ENCODE measurements at places on chromosomes 1 and 21.

- H3K27me3 ChIP-seq: peaks cover 38% of the 10 kb centered on the region
- no peak within 1 kb of the TSS for H3K27ac ChIP-seq
- no peaks in the 10 kb centered on the region for H3K4me1 ChIP-seq
- no peak within 1 kb of the TSS for H3K4me3 ChIP-seq
- no peak for DNase-seq
- no peaks in the 10 kb centered on the region for H3K36me3 ChIP-seq
Observed at GRCh38 chr1:152806576-152806975, at the start of gene LCE1C. LCE1C (minus strand) TSS chr1:152806651; CDS start chr1:152805478, 1,173 bp downstream.

- H3K36me3 ChIP-seq: peaks cover 11% of the 10 kb centered on the region
- H3K4me1 ChIP-seq: no peaks in the 10 kb centered on the region
- H3K27ac ChIP-seq: no peak overlapping the region
- H3K4me3 ChIP-seq: no peak overlapping the region
- no peaks in the 10 kb centered on the region for H3K27me3 ChIP-seq
- no peak for DNase-seq
Observed at GRCh38 chr1:86382878-86383277, 13.2 kb downstream of the ODF2L start.

GRCh38 chr21:45069085-45069484, 5.3 kb upstream of the ADARB1 start:
- H3K4me3 ChIP-seq: no peak overlapping the region
- DNase-seq: no peak
- H3K27me3 ChIP-seq: no peaks in the 10 kb centered on the region
- H3K27ac ChIP-seq: no peak overlapping the region

DNA sequence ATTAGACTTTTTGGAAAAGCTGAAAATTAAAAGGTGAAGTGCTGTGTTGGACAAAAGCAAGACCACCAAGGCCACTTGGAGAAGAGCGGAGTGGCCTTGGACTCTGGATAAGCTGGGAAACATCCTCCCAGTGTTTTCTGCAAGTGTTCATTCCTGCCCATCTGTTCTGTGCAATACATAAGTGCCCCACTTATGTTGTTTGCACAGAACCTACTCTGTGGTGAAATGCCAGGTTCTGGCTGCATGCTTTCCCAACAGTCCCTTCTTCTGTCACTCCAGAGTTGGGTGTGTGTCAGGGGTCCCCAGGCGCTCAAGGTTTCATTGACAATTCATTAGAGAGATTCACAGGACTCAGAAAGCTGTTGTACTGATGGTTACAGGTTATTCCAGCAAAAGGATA, 30.3 kb downstream of the NHLH2 start:
- no peaks in the 10 kb centered on the region for H3K4me1 ChIP-seq
- H3K27ac ChIP-seq: no peak overlapping the region
- no peaks in the 10 kb centered on the region for H3K36me3 ChIP-seq
- H3K4me3 ChIP-seq: no peak overlapping the region
- no peak for DNase-seq

DNA sequence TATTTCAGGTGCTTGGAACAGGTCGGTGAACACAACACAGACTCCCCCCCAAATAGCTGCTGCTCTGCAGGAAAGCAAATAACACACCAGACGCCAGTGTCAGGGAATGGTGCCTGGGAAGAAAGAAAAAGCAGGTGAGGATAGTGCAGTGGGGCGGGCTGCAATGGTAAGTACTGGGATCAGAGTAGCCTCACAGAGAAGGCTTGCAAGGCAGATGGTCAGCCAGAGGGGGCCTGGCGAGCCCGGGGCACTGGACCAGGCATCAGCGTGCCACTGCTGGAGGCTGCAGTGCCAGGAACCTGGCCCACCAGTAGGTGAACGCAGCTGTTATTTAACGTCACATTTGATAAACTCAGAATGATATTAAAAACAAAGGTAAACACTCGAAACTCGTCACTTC, 60.0 kb downstream of the POFUT2 start:
- peaks cover 22% of the 10 kb centered on the region for H3K36me3 ChIP-seq
- no peak overlapping the region for H3K4me3 ChIP-seq
- peaks cover 17% of the 10 kb centered on the region for H3K4me1 ChIP-seq
- H3K27me3 ChIP-seq: no peaks in the 10 kb centered on the region

- DNase-seq: no peak
- no peak overlapping the region for H3K4me3 ChIP-seq
- H3K4me1 ChIP-seq: peaks cover 57% of the 10 kb centered on the region
Observed at GRCh38 chr1:9544926-9545325, 5.7 kb downstream of the SLC25A33 start.

- H3K27me3 ChIP-seq: no peaks in the 10 kb centered on the region
- no peak overlapping the region for H3K27ac ChIP-seq
- no peak for DNase-seq
- H3K36me3 ChIP-seq: peaks cover 51% of the 10 kb centered on the region
- peaks cover 69% of the 10 kb centered on the region for H3K4me1 ChIP-seq
Observed at GRCh38 chr1:19400192-19400611, 85.1 kb downstream of the CAPZB start.

DNA sequence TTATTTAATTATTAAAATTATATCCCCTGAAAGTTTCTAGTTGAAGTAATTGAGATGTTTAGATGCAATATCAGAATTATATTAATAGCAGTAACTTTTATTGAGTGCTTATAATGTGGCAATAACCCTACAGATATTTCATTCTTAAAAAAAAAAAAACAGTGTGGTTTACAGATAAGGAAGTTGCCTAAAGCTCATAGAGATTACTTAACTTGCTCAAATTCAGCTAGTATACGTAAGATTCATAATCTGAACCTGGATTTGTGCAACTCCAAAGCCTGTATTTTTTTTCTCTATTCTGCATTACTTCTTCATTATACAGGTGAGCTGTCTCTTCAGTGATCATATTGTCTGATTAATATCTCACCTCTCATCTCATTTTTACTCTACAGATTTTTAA, 156.0 kb upstream of the PTBP2 start:
- H3K27ac ChIP-seq: no peak overlapping the region
- H3K27me3 ChIP-seq: no peaks in the 10 kb centered on the region
- no peaks in the 10 kb centered on the region for H3K36me3 ChIP-seq

DNA sequence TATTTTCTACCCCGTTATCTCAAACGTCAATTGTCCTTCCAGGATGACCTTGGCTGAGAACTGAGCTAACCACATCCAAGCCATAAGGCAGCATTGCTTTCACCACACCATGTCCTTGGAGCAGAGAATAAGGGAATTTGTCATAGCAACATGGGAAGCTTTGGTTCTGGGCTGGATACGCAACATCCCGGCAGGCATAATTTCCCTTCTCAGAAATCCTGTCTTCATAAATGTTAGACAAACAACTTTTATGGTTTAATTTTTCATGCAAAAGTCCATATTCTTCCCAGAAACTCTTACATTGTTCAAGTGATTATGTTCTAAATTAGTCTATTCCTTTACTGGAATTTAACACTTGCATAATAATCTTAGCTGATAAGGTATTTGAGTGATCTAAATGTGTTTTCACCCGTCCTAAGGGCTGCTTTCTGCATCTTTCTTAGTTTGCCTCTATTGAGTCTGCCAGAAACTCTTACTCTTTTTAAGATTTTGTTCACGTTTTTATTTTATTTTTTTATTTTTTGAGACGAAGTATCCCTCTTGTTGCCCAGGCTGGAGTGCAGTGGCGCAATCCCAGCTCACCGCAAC, 51.8 kb downstream of the KCNJ15 start:
- H3K4me1 ChIP-seq: no peaks in the 10 kb centered on the region
- H3K4me3 ChIP-seq: no peak overlapping the region
- H3K27me3 ChIP-seq: no peaks in the 10 kb centered on the region
- H3K36me3 ChIP-seq: no peaks in the 10 kb centered on the region
- H3K27ac ChIP-seq: no peak overlapping the region

DNA sequence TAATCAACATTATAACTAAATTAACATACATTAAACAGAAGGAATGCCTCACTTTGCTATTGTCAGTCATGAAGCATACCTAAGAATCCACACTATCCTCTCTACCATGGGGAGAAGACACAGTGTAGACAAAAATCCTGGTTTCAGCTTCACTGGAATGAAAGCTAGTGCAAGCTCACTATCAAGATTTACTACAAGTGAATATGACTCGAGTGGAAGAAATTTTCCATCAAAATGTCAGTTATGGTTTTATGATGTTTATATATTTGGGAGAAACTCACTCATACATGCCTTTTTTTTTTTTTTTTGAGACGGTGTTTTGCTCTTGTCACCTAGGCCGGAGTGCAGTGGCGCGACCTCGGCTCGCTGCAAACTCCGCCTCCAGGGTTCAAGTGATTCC, 424.3 kb downstream of the KCNT2 start:
- no peak for DNase-seq
- H3K36me3 ChIP-seq: no peaks in the 10 kb centered on the region
- H3K4me1 ChIP-seq: no peaks in the 10 kb centered on the region
- H3K4me3 ChIP-seq: no peak overlapping the region
- no peak overlapping the region for H3K27ac ChIP-seq

DNA sequence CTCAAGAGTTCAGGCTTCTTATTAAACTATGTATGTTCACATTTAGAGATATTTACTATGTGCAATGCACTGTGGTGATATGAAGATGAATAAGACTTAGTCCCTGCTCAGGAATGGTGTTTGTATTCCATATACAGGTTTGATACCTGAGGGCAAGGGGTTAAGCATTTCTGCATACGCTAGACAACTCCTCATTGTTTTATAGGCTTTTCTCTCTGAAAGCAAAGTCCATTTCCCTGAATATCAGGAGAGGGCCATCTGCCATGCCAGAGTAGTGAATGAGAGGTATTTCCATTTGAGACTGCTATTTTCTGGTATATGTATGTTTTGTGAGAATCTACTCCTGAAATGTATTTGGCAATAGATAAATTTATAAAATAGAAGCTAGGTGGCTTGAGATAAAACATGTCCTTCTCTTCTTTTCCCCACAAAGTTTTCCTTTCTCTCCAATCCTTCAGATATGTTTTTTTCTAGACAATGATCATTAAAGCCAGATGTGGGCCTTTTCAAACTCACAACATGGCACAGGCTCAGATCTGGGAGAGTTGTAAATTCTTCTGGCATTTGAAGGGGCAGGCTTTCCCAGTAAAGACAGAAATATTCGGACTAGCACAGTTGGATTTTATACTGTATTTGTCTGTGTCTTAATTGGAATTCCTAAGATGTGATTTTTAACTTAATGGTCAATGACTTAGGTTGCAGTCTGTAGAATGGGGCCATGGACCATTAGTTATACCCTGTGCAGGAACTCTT, 73.3 kb upstream of the WDR26 start:
- no peak overlapping the region for H3K27ac ChIP-seq
- H3K4me3 ChIP-seq: no peak overlapping the region

- H3K27me3 ChIP-seq: peaks cover 47% of the 10 kb centered on the region
- H3K36me3 ChIP-seq: no peaks in the 10 kb centered on the region
- DNase-seq: no peak
- peaks cover 32% of the 10 kb centered on the region for H3K4me1 ChIP-seq
Observed at GRCh38 chr1:156705321-156705917, at the start of gene CRABP2. CRABP2 (minus strand) TSS chr1:156705583; CDS start chr1:156705446, 137 bp downstream.

- no peaks in the 10 kb centered on the region for H3K4me1 ChIP-seq
- H3K27me3 ChIP-seq: peaks cover 18% of the 10 kb centered on the region
- no peak overlapping the region for H3K4me3 ChIP-seq
- no peaks in the 10 kb centered on the region for H3K36me3 ChIP-seq
Observed at GRCh38 chr21:32538147-32538792, 47.1 kb downstream of the TCP10L start.

- no peak for DNase-seq
- peaks cover 5% of the 10 kb centered on the region for H3K27me3 ChIP-seq
- H3K27ac ChIP-seq: no peak overlapping the region
- no peak overlapping the region for H3K4me3 ChIP-seq
- H3K36me3 ChIP-seq: no peaks in the 10 kb centered on the region
- no peaks in the 10 kb centered on the region for H3K4me1 ChIP-seq
Observed at GRCh38 chr1:200518524-200518923, 102.0 kb downstream of the KIF14 start.

- DNase-seq: no peak
- no peak overlapping the region for H3K27ac ChIP-seq
- no peaks in the 10 kb centered on the region for H3K27me3 ChIP-seq
- H3K4me1 ChIP-seq: peaks cover 3% of the 10 kb centered on the region
- H3K4me3 ChIP-seq: no peak overlapping the region
Observed at GRCh38 chr21:37101384-37101783, 28.3 kb downstream of the TTC3 start.

GRCh38 chr1:152252157-152252556, 28.2 kb upstream of the HRNR start:
- H3K4me3 ChIP-seq: no peak overlapping the region
- no peaks in the 10 kb centered on the region for H3K36me3 ChIP-seq
- no peak for DNase-seq
- no peaks in the 10 kb centered on the region for H3K27me3 ChIP-seq

- no peak for DNase-seq
- peaks cover 1% of the 10 kb centered on the region for H3K36me3 ChIP-seq
- peaks cover 6% of the 10 kb centered on the region for H3K27me3 ChIP-seq
- no peak overlapping the region for H3K4me3 ChIP-seq
- H3K4me1 ChIP-seq: no peaks in the 10 kb centered on the region
- peak overlapping the region; percentile 61 for H3K27ac ChIP-seq
Observed at GRCh38 chr1:39646232-39647081, 7.0 kb upstream of the HEYL start.

DNA sequence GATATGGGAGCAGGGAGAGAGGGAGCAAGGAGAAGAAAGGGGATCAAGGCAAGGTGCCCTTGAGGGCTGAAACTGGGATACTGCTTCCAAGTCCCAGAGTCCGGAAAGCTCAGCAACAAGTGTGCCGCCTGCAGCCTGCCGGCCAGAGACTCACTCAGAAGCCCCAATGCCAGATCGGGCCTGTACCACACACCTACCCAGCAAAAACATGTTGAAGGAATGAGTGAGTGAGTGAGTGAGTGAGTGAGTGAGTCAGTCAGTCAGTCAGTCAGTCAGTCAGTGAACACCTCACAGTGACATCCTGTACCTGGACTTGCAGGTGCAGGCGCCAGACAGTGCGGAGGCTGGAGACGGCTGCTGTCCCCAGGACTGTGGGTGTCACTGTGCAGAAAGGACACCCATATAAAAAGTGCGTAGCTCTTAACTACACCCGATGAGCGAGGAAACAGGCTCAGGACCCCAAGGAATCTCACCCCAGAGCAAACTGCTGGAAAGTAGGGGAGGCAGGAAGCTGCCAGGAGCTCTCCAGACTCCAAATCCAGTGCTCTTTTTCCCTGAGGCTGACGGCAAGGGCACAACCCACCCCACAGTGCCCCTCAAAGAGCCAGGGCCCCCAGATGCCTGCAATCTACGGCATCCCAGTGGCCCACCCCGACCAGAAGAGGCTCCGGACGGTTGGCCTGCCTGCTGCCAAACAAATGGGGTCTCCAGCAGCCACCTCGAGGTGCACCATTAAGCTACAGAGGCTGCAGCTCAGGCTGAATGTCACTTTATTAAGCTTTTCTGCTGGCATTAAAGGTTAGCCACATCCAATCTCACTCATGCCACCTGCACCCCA, 261.7 kb downstream of the NPHP4 start:
- no peaks in the 10 kb centered on the region for H3K4me1 ChIP-seq
- H3K36me3 ChIP-seq: no peaks in the 10 kb centered on the region
- no peak overlapping the region for H3K4me3 ChIP-seq
- H3K27me3 ChIP-seq: peaks cover 15% of the 10 kb centered on the region
- DNase-seq: no peak

GRCh38 chr1:153627715-153628626, at the start of gene S100A1:
S100A1 (plus strand) TSS chr1:153628434; CDS start chr1:153630522, 2,088 bp downstream.
- H3K36me3 ChIP-seq: peaks cover 3% of the 10 kb centered on the region
- DNase-seq: no peak
- H3K27ac ChIP-seq: peak within 1 kb of the TSS; percentile 89
- H3K4me1 ChIP-seq: peaks cover 51% of the 10 kb centered on the region

- peaks cover 20% of the 10 kb centered on the region for H3K4me1 ChIP-seq
- H3K36me3 ChIP-seq: no peaks in the 10 kb centered on the region
- H3K4me3 ChIP-seq: no peak overlapping the region
- no peak for DNase-seq
- H3K27me3 ChIP-seq: peaks cover 24% of the 10 kb centered on the region
- H3K27ac ChIP-seq: no peak overlapping the region
Observed at GRCh38 chr1:31700468-31701090, 3.2 kb downstream of the COL16A1 start.
